NCI-H1105 (cell line): ENCODE measurements at places on chromosomes 3 and 15.
A peak's percentile ranks its signal among the peaks of the same experiment; 100 is the strongest.

DNA sequence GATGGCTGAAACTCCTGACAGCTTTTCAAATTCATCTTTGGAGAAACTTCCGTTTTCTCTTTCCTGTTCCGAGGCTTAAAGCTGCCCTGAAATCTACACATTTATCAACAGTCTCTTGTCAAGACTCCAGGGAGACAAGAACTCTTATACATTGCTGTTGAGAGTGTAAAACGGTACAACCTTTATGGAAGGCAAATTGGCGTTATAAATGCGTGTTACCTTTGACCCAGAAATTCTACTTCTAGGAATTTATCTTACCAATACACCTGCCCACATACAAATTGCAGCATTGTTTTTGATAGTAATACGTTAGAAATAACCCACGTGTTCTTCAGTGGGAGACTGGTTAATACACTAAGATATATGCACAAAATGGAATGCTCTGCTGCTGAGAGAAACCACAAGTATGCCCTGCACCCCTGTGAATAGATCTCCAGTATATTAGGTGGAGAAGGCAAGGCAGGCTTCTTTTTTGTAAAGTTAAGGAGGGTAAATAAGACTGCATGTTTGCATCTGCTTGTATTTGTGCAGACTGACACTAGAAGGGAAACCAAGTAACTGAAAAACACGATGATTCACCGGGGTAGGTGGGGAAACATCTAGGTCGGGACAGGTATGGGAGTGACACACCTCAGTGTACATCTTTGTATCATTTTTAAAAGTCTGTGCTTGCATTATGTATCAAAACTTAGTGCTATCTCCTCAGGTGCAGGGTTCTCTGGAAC lies 97.5 kb downstream of the IGF1R start:
- no peak for DNase-seq

DNA sequence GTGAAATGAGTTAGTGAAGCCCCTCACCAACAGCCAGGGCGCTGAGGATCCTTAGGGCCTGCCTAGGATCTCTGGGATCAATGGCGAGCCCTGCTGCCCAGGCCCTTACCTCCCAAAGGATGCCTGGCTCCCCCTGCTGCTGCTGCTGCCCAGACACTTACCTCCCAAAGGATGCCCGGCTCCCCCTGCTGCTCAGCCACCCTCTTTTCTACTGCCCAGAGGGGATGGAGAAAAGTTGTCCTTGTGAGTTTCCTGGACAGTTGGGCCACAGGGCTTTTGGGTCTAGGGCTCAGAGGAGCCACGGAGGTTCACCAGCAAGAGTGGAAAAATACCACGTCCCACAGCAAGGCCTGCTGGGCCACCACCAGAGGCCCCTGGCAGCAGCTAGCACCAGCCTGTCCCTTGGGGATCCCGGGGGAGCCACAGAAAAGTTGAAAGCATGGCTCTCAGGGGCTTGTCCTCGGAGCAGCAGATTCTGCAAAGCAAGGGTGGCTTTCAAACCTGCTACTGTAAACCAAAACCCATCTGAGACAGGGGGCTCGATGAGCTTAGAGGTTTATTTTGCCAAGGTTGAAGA lies 59.4 kb downstream of the SLC6A6 start:
- DNase-seq: peak; percentile 13

GRCh38 chr3:82145742-82146141 lies 384.3 kb upstream of the GBE1 start:
- DNase-seq: no peak

DNA sequence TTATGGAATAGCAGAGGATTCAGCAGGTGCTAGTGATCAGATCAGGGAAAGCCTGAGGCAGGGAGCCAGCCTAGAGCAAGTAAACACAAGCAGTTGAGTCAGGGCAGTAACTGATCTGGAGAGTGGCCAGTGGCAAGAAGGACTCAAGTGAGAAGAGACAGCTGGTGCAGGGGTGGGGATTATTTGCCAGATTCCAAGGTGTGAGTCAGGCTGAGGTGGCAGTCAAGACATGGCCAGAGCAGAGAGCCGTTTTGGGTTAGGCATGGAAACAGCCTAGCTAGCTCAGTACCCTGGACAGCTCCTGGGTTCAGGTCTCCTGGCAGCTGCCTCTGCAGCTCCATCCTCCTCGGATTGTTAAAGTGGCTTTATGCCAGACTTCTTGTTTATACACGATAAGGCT lies 281.9 kb upstream of the ONECUT1 start:
- DNase-seq: peak; percentile 32

DNA sequence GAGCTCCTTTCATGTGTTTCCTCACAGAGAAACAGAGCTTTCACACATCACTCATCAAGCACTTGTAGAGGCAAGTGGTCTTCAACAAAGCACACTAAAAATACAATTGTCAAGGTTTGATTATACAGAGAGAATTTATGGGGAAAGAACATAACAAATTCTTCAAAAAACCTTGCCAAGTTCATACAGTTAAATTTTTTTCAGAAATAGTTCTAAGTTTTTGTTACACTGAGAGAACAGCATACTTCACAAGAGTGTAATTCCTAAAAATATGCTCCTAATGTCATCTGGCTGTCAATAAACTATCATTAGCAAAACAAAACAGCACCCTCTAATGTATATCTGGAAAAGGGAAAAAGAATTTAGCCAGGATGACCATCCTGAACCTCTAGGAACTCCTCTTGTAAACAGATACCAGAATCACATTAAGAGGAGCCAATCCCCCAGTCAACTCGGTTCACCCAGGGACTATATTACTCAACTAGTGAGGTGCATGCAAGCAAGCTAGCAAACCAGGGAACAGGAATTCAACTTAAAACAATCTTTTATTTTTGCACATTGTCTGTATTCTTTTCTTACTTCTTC lies 63.3 kb downstream of the RAD18 start:
- DNase-seq: no peak

GRCh38 chr3:134350861-134351311 lies 23.4 kb downstream of the AMOTL2 start:
- no peak for DNase-seq

- DNase-seq: no peak
These were observed 8.7 kb downstream of the DET1 start for GRCh38 chr15:88537591-88538317.

GRCh38 chr15:98123297-98123696 lies 162.8 kb downstream of the ARRDC4 start:
- no peak for DNase-seq

DNA sequence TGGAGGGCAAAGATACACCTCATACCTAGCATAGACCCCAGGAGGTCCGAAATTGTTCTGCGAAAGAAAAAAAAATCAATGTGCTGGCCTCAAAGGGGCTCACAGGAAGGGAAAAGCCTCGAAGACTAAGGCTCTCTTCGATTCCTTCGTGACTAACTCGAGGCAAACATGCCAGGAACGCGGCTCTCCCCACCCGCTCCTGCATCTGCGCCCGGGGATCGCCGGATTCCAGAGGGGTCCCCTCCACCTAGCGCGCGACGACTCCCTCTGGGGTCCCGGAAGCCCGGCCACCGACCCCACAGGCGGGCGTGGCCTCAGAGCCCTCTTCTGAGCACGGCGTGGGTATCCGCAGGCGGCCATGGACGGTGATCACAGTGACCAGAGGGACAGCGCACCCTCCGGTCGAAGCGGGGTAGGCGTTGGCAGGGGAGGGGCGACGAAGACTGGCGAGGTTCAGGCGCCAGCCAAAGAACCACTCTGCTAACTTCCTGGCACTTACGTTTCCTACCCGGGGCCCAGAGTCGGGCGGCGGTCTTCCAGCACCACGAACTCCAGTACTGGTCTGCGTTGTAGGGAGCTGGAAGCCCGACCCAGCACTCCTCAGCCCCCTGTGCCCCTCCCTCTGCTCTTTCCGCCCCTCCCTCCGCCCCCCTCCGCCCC lies 515 bp upstream of the EIF3J start:
- DNase-seq: peak; percentile 67

DNA sequence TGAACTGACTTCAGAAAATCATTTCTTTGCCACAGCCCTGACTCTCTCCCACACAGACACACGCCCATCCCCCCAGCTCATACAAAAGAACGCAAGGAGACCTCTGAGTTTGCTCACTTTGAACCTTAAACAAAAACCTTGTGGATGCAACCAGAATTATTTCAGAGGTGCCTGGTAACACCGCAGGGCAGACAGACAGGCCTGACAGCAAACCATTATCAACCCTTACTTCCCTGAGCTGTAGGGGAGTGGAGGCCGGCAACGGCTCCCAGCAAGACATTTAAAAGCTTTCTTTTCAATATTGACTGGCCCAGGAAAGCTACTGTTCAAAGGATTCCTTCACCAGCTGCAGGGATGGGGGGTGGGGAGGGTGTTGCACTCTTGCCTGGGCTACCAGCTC lies 2.0 kb upstream of the EFCC1 start:
- DNase-seq: no peak

GRCh38 chr15:42089942-42090341 lies 4.4 kb downstream of the PLA2G4D start:
- DNase-seq: no peak

GRCh38 chr15:72135719-72136118 lies 17.5 kb downstream of the SENP8 start:
- peak; percentile 67 for DNase-seq

GRCh38 chr3:128266453-128266852 lies 113.2 kb downstream of the EEFSEC start:
- peak; percentile 14 for DNase-seq

- DNase-seq: no peak
These were observed 37.3 kb downstream of the RARB start for GRCh38 chr3:25465266-25465860.

- no peak for DNase-seq
These were observed 101.5 kb downstream of the RBMS3 start for GRCh38 chr3:29382409-29382808.

GRCh38 chr3:39184968-39185285 lies 7.5 kb downstream of the XIRP1 start:
- no peak for DNase-seq

DNA sequence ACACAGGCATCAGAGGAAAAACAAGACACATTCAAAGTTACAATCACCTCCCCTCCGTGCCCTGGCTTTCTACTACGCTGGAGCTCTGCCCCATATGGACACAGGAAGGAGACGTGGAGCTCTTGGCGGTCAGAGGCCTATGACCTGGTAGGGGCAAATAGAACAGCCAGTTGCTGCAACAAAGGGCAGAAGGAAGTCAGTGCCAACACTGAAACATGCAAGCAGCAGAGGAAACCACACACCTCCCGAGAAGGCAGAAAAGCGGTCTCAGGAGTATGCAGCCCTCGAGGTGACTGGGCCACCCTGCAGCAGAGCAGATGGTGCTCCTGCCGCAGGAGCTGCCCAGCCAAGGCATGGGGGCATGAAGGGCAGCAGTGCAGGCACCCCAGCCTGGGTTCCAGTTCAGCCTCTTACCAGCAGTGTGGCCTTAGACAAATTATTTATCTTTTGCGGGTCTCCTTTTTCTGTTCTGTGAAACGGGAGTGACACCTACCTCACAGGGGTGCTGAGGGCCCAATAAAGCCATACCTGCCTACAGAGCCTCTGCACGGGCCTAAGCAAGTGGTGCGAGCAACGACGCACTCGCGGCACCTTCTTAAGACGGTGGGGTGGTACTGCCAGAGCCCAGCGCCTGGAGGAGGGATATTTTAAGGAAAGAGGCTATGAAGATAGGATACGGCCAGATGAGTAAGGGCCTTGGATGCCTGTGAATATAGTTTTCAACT lies 8.6 kb downstream of the ZXDC start:
- DNase-seq: no peak
